Fibroblast of the aortic adventitia (primary cell): ENCODE measurements at places on chromosomes 12 and 14. TPM values are rescaled to one million over a fixed set of nuclear protein-coding genes. Genes with fewer than 3 reads are reported as not detected.
A peak's percentile ranks its signal among the peaks of the same experiment; 100 is the strongest.

The GALNT8 gene
- 0.90 TPM in 1 of 2 replicates, not detected in the other for total RNA-seq

The PKP2 gene
- 0.45 and 16.1 TPM in 2 replicates for total RNA-seq

The NDUFA12 gene
- total RNA-seq = 16.9 and 120 TPM in 2 replicates

The BDKRB1 gene
- total RNA-seq = 6.9 TPM in 1 of 2 replicates, not detected in the other

The DNAJC22 gene
- total RNA-seq = 1.6 and 2.5 TPM in 2 replicates

GRCh38 chr12:12586879-12587675 is 24.4 kb upstream of the DUSP16 start:
- no peak for DNase-seq

GRCh38 chr12:1488908-1489381 is 105.4 kb downstream of the FBXL14 start:
- no peak for DNase-seq

DNA sequence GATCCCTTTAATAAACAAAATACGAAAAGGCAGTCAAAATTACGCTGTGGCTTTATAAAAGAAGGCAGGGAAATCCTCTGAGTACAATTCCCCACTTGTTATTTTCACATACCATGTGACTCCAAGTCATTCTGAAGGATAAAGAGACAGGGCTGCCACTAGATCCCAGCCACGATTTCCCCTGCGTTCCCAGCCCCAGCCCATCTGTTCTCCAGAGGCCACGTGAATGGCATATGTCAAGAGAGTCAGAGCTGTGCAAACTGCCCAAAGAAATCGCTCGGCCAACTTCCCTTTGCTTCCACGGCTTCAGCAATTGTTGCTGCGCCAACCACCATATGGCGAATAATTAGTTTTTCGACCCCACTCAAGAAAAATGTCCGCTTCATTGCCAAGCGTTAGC is 161.3 kb downstream of the C12orf42 start:
- no peak for DNase-seq

DNA sequence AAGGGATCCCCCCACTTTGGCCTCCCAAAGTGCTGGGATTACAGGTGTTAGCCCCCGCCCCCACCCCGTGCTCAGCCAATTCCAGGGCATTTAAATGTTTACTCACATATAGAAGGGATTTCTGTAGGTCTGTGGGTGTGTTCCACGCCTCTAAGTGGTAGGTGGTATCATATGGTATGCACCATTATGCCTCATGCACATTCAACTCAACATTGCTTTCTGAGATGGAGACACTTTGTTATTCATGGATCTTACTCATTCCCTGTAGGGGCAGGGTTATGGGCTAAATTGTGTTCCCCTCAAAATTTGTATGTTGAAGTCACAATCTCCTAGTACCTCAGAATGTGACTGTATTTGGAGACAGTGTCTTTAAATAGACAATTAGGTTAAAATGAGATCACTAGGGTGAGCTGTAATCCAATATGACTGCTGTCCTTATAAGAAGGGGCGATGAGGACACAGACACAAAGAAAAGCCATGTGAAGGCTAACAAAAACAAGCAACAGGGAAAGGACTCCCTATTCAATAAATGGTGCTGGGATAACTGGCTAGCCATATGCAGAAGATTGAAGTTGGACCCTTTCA is 200.6 kb downstream of the EFCAB11 start:
- DNase-seq = no peak

DNA sequence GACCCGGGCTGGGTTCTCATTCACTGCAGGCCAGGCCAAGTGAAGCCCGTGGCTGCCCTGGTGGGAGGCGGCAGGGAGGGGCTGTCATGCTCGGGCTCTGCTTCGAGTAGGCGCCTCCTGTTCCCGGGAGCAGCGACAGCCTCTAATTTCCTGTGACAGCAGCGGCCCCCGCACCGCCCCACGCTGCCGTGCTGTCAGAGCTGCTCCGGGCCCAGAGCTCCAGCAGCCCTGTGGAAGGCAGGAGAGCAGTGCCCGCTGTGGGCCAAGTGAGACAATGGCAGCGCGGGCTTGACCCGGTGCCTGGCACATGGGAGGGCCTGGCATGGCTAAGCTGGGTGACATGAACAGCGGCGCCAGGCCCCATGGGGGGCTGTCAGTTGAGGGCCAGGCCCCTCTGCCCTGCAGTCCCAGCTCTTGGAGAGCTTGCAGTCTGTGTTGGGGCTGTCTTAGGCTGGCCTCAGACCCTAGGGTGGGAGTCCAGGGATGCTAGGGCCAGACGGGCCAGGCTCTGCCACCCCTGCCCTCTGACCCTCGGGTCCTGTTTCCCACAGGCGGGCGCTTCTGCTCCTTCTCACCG is 5.1 kb downstream of the TRMT61A start:
- DNase-seq = no peak

- peak; percentile 79 for DNase-seq
These were observed 22.5 kb upstream of the NKX2-8 start for GRCh38 chr14:36604757-36605505.

- DNase-seq = no peak
These were observed 9.8 kb upstream of the KRT8 start for GRCh38 chr12:52914576-52915121.

DNA sequence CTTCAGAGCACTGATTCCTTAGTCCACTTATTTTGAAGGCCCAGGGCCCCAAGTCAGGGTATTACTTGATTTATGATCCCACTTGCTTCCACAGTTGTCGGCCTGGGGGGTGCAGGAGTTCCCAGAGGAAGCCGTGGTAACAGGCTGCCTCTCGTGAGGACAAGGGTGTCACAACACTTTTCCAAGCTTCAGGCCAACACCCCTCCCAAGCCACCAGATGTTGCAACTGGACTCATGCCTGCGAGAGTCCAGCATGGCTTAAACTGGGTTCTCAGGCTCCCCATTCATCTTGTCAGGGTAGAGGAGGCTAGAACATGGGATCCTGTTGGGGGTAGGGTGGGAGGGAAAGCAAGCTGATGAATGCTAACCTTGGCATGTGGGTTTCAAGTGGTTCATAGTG is 56.1 kb downstream of the BMP4 start:
- no peak for DNase-seq

GRCh38 chr14:93525696-93526451 is 95.1 kb downstream of the UNC79 start:
- peak; percentile 77 for DNase-seq

DNA sequence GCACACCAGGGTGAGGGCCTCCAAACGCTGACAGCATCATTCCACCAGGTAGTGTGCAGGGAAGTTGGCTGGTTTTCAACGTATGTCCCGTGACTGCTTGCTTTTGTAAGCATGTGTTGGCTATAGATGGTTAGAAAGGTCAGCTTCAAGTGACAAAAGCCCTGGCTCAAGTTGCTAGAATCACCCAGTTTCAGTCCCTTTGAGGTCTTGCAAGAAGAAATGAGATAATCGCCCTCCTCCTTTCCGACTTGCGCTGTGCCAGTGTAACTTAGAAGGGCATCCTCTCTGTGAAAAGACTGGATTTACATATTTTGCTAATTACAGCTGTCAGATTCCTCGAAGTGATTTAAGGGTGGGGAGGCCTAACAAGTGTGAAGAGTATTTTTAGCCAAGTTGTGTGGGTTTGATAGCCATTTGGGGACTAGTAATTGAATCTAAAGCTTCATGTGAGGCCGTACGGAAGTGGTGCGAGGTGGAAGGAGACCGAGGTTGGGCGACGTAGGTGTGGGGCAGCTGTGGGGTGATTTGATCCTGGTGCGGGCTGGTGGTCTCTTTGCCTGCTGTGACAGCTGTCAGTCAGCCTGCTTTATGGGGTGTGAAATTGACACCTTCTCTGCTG is 94.7 kb downstream of the CHST11 start:
- DNase-seq = no peak

DNA sequence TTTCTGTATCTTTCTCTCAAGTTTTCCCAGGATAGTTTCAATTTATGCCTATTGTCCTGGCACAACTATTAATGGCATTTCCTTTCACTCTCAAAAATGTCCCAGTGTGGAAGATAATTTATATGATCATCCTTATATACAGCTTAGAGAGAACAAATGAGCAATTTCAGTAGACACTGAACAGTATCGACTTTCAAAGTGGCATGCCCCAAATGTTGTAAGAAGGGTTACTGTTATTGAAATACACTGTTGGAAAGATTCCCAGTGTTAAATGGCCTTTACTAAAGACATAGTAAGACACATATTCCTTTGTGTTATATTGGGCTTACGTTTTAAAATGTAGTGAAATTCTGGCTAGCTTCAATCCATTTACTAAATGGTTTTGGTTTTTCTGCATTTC is 202.3 kb upstream of the CDKN3 start:
- no peak for DNase-seq

GRCh38 chr14:21680072-21680471 is 6.5 kb upstream of the OR4E1 start:
- peak; percentile 17 for DNase-seq

DNA sequence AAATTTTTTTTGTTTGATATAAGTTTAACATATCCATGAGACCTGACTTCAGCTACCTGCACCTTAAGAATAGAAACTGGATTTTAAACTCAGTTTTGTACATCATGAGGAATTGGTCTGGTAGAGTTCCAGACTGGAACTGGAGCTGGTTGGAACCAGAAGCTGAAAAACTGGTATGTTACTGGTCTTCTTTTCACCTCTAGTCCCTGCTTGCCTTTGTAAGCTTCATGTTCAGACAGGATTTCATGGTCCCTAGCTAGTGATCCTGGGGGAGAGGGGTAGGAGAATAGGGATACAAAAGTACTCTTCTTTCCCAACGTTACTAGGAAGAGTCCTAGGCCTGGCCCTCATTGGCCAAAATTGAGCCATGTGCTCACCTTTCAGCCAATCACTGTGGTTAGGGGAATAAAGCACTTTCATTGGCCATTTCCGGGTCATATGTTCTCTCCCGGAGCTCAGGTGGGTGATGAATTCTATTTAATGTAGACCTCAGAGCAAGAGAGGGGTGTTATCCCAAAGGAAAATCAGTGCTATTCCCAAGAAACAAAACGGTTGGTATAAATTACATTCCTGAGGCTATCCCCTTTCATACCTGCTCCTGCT is 36.9 kb upstream of the APPL2 start:
- DNase-seq = no peak

DNA sequence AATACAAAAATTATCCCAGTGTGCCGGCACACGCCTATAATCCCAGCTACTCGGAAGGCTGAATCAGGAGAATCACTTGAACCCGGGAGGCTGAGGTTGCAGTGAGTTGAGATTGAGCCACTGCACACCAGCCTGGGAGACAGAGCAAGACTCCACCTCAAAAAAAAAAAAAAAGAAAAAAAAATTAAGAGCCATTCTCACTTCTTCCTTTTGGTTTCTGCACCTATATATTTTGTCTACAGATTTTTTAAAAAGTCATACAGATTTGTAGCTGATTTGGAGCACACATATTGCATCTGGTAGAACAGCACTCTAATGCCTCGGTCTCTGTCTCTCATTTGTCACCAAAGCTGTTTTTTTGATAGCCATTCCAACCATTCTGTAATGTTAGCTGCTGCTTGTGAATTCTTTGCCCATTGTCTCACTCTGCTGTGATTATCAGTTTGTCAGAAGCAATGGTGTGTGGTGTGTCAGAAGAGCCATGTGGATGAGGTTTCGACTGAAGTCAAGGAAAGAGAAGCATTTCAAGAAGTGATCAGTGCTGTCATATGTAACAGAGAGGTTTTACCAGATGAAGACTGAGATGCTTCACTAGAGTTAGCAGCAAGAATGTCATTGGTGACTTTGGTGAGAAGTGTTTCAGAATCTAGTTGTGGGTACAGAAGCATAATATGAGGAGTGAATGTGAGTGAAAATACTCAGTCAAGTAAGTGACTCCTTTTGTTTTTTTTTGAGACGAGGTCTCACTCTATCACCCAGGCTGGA is 8.7 kb upstream of the KTN1 start:
- DNase-seq = no peak

GRCh38 chr12:32302218-32303173 is 96.9 kb upstream of the FGD4 start:
- DNase-seq = peak; percentile 34

DNA sequence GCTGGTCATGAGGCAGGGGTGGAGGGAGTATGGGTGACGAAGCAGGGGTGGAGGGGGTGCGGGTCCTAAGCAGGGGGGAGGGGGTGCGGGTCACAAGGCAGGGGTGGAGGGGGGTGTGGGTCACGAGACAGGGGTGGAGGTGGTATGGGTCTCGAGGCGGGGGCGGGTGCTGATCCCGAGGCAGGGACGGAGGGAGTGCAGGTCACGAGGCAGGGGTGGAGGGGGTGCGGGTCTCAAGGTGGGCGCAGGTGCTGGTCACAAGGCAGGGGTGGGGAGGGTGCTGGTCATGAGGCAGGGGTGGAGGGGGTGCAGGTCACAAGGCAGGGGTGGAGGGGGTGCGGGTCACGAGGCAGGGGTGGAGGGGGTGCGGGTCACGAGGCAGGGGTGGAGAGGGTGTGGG is 56.5 kb downstream of the ITPK1 start:
- no peak for DNase-seq

DNA sequence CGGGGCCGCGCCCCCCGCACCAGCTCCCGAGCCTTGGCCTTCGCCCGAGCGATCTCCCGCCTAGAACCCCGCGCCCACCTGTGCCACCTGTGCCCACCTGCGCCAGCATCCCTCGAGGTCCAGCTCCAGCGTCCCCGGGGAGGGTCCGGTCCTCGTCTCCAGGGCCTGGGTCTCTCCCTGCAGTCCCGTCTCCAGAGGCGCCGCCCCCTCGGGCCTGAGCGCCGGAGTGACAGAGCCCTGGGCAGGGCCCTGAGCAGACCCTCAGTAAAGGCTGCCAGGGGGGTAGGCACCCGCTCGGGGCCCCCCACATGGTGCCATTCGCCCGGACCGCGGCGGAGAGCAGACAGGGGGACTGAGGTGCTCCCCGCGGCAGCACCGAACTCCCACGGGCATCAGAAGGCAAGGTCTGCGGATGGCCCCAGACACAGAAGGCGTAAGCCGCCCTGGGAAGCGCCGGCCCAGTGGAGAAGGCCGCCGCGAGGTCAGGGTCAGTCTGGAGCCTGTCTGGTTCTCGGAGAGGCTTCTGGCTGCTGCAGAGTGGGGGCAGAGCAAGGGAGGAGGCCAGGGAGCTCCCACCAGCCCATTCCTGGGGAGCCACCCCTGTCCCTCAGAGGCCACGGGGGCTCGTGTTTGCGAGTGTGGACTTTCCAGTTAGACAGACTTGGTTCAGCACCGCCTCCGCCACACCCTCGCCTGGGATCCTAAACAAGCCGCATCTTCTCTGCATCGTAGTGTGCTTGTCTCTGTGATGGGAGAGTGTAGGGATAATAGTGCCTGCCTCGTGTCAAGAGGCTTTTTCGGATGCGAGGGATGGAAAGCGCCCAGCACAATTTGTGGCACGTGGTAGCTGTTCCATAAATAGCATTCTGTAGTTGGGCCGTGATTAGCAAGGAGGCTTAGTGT is 1.1 kb upstream of the PPP1R13B start:
- no peak for DNase-seq

GRCh38 chr12:6396031-6396430 is 12.1 kb downstream of the LTBR start:
- DNase-seq = no peak

DNA sequence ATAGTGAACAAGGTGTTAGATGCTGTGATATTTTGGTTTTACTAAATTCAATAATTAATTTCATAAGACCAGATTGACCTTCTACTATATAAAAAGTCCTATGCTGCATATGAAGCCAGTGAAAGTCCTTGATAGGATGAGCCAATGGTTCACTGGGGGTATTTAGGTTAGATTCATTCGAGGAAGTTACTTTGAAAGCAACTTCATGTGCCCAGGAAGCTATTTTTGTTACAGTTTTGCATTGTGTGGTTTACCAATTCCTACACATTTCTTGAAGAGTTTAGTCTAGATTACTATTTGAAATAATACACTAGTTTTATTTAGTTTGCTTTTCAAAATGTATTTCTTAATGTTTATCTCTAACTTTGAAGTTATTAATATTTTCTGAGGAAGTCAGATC is 58.5 kb upstream of the RMST start:
- no peak for DNase-seq

GRCh38 chr12:124771462-124772288 is 92.0 kb downstream of the SCARB1 start:
- peak; percentile 74 for DNase-seq
